ENCODE measurements at places on chromosomes 16 and 17.

DNA sequence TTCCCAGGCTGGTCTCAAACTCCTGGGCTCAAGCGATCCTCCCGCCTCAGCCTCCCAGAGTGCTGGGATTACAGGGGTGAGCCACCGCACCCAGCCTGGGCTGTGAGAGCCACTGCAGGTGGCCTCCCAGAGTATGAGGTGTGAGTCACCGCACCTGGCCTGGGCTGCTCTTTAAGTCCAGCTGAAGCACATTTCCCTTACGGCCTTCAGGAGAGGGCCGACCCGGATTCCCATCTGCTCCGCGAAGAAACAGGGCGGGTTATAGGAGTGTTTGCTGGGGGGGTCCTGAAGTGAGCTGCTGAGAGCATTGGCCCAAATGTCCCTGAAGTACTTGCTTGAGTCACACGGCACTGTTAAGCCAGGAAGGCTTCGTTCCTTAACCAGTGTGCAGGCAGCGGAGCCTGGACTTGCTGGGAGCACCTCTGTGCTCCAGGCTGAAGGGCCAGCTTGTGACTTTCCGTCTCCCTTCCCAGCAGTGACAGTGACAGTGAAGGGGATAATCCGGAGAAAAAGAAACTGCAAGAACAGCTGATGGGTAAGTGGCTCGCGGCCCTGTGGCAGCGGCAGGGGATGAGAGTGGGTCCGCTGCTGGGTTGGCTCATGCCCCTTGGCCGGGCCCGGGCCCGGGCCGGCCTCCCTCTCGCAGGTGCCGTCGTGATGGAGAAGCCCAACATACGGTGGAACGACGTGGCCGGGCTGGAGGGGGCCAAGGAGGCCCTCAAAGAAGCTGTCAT lies 7.2 kb downstream of the VPS4A start:
- no peak for DNase-seq

- DNase-seq, result no peak
These were observed 57.5 kb downstream of the CYB5B start for GRCh38 chr16:69481901-69482341.

DNA sequence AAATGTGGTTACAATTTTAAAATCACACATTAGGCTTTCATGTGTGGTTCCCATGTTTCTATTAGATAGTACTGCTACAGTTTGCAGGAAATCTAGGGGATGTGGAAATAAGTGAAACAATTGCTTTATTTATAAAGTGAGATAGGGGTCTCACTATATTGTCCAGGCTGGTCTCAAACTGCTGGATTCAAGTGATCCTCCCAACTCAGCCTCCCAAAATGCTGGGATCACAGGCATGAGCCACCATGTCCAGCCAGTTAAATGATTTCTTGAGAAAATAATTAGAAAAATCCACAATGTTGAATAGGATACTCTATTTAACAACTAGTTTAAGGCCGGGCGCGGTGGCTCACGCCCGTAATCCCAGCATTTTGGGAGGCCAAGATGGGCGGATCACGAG lies 42.0 kb downstream of the UBE2G1 start:
- no peak for DNase-seq

DNA sequence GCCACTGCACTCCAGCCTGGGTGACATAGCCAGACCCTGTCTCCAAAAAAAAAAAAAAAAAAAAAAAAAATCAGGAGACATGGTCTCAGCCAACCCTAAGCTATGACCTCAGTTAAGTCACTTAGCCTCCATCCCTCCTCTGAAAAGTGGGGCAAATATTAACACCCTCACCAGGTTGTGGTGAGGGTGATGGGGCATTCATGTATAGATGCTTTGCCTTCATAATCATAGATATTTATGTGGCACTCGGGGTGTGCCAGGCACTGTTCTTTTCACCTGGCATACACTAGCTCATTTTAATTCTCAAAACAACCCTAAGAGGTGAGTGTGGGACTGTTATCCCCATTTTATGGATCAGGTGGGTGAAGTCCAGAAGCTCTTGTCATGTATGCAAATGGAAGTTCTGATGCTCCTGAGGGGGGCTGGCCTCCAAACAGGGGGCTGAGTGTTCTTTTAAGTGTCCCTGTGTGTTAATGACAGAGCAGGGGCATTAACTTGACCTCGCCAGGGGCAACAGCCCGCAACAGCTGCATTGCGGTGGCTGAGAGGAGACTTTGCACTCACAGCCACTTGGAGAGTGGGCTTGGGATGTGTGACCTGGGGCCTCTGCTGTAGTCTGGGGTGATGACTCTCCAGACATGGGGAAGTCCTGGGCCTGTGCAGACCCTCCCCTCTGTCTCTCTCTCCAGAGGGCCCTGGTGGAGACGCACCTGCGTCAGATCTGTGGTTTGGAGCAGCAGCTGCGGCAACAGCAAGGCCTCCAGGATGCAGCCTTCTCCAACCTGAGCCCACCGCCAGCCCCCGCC lies 4.1 kb downstream of the TBKBP1 start:
- no peak for DNase-seq

DNA sequence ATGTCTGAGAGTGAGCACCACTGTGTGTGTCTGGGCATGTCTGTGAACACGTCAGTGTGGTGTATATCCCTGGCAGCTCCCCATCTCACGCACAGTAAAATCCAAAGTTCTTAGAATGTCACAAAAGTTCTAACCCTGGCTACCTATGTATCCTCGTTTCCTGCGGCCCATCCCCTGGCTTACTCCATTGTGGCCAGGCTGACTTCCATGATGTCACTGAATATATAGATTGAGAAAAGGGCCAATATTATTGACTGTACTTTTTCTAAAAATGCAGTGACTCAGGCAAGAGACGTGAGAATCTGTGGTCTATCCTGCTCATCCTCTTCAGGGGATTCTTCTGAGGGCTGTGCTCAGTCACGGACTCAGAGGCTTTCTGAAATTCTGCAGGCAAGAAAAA lies 963 bp upstream of the METTL22 start:
- DNase-seq, result no peak

DNA sequence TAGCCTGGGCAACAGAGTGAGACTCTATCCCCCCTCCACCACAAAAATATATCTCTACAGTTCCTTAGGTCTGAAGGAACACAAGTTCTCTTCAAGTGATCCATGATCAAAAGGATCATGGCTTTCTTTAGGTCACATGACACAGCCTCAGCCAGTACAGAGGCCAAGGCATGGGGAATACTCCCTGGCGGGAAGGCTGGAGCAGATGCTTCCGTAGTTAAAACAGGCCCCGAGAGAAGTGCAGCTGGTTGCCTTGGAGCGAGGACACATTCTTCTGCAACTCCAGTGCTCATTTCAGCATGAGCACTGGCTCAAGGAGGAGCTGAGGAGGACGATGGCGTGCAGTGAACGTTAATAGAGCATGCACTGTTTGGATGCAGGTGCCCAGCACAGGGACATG lies 13.5 kb downstream of the CDIP1 start:
- DNase-seq, result no peak

DNA sequence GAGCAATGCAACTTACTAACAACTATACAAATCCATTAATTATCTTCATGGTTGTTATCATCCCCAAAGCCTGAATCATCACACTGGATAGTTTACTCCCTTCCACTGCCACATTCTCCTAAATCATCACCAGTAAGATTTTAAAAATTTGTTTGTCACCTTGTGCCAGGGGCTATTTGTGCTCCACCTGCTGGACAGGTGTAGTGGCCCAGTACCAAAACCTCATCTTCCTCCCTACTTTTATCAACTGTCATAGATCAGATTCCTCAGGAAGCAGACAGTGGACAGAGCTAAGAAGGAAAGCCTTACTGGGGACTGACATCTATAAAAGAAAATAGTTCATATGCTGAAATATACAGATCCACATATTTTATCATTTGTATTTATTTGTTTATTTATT lies 280.4 kb downstream of the CDH11 start:
- DNase-seq, result no peak

DNA sequence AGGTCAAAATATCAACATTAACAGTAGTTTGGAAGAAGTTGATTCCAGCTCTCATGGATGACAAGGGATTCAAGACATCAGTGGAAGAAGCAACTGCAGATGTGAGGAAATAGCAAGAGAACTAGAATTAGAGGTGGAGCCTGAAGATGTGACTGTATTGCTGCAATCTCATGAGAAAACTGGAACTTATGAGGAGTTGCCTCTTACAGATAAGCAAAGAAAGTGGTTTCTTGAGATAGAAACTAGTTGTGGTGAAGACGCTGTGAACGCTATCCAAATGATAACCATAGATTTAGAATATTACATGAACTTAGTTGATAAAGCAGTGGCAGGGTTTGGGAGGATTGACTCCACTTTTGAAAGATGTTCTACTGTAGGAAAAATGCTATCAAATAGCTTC lies 67.8 kb downstream of the GOSR1 start:
- no peak for DNase-seq

DNA sequence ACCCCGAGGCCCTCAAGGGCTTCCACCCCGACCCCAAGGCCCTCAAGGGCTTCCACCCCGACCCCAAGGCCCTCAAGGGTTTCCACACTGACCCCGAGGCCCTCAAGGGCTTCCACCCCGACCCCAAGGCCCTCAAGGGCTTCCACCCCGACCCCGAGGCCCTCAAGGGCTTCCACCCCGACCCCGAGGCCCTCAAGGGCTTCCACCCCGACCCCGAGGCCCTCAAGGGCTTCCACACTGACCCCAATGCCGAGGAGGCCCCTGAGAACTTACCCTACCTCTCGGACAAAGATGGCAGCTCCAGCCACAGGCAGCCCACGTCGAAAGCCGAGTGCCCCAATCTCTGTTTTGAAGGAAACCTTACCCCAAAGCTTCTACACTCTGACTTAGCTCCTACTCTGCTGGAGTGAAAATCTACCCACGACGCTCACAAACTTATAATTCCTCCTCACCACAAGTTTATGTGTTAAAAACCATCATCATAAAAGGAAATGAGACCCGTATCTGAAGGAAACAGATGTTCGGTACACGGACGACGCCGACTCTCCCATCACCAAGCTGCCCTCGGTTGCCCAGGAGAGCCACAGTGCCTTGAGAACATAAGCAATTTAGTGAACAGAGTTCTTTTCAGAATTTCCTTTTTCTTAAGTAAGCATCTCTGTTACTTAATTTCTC lies 61.2 kb upstream of the RPH3AL start:
- no peak for DNase-seq

DNA sequence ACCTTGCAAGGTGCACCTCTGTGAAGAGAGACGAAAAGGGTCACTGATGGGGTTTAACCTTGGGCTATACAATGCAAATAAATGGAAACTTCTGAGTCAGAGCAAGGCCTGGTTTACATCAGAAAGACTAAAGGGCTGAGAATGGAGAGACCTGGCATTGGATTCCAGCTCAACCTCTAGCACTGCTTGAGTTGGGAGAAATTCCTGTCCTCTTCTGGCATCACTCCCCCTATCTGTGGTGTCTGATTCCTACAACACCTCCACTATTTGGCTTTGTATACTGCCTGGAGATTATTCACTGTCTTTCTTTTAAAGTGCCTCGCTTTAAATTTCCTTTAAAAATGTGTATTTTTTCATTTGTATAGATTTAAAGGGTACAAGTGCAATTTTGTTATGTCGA lies 68.8 kb downstream of the GPR139 start:
- DNase-seq, result no peak

DNA sequence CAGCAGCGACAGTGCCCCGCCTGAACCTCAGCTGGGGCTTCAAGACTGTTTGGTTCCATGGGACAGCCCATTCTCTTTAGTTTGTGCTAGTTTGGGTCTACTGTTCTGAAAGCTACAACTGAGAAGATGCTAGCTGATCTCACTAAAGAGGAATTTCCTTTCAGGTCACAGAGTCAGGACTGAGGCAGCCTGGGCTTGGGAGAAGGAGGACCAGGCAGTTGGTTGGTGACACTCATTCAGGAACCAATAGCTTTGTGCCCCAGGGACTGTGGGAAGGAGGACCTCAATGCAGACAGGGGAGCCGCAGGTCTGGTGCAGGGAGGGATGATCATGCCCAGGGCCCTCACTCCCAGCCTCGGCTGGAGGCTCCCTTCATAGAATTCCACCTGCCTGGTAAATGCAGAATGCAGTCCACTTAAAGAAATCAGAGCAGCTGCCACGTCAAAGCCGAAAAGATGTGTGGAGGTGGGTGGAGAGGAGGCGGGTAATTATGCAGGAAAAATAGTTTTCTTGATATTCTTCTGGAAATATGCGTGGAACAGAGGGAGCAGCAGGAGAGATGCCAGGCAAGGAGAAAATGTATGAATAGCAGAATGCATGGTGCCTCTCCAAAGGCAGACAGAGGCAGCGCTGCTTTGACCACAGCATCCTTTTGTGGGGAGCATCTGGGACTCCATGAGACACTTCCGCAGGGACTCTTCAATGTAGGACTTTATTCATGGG lies 32.6 kb upstream of the ZFP90 start:
- DNase-seq, result no peak

DNA sequence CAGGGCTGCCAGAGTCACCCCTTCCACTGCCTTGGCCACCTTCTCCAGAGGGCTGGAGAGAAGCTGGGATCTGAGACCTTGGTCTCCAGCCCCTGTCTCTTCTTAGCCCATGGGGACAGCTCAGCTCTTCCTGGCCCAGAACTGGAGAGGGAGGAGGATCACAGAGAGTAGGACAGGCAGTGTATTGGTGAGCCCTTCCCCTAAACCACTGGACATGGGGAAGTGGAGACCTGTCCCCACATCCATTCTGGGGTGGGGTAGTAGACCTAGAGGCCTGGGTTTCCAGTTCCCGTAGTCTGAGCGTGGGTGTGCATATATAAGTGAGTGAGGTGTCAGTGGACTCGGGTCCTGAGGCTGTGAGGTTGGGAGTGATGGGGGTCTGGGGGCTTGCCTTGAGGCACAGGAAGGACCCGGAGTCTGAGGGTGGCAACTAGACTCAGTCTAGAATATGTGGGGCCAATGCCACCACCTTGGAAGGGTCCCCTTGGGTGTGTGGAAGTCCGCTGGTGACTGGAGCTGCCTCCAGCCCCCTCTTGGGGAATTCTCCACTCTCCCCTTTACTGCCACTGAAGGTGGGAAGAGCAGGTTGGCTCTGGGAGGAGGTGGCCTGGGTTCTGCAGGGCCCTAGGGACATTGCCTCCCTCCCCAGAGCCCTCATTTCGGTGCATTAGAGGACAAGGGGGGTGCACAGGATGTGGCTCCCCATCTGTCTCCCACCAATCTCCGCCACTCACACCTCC lies 19.9 kb downstream of the GJD3 start:
- no peak for DNase-seq

DNA sequence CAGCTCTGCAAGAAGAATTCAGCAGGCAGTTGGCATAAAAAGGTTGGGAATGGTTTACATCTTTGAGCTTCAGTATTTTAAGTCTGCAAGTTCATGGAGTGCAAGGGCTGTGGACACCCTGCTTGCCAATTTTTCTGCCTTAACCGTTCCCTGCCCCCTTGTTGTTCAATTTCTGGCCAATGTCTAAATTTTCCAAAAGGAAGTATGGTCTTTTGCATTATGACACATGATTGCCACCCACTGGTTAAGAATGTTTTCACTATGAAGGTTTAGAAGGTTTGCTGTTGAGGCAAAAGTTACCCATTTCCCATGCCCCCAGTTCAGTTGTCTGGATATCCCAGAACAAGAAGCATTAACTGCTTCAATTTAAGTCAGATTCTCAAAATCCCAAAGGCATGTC lies 441.9 kb downstream of the CDH13 start:
- DNase-seq, result no peak

GRCh38 chr17:31832746-31833145 lies 26.3 kb downstream of the COPRS start:
- DNase-seq, result no peak

- no peak for DNase-seq
These were observed 114.5 kb downstream of the AXIN2 start for GRCh38 chr17:65446838-65447526.
